Activated CD8-positive, alpha-beta memory T cell treated with anti-CD3 and anti-CD28 coated beads for 1 hour (primary cell): ENCODE measurements at places on chromosomes 4 and X.

- DNase-seq: no peak
Measured at GRCh38 chr4:92451782-92452181, 148.0 kb downstream of the GRID2 start.

DNA sequence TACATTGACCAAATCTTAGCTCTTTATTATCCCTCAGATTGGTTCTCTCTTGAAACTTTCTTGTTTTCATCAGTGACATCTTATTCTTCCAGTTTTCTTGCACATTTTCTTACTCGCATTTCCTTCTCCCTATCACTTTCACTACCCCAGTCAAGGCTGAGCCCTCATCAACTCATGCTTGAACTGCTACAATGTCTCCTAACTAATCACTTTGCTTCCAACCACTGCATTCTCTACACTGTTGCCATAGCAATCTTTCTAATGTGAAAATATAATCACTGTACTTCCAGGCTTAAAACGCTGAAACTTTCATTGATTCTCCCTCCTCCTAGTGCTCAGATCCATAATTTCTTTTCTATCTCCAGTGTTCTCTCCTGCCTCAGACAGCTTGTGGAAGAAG, 22.2 kb upstream of the LPAR4 start:
- no peak for DNase-seq

GRCh38 chr4:85544751-85545150, 69.8 kb downstream of the ARHGAP24 start:
- no peak for DNase-seq

DNA sequence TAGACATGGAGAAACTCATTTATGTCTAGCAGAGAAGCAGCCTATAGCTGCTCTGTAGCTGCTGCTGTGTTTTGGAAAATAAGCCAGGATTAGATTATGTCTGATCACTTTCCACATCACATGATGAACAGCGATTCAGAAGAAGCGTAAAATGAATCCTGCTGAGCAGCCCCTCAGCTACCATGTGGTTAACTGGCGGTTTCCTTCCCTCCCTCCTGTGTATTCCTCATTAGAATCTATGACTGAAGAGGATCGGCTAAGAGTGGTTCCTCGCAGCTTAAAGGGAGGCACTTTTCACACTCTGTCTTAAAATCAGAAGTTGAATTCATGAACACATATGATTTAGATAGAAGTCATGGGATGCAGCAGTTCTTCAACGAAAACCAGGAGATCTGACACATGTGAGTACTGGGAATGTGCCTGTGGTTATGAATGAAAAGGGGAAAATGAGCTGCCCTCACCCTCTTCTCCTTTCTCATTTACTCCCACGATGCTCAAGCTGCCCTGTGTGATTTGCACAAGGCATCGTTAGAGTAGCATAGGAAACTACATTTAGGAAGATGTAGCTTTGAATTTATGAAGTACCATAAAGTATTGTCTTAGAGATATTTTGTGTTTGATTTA, at the start of gene PPEF1:
Gene PPEF1, plus strand, starts transcription at position 220 of the 624 bp plus-strand sequence. Its CDS starts 136 bp downstream, at position 356.
- DNase-seq: no peak

GRCh38 chrX:139924696-139925095, 8.2 kb downstream of the ATP11C start:
- no peak for DNase-seq

DNA sequence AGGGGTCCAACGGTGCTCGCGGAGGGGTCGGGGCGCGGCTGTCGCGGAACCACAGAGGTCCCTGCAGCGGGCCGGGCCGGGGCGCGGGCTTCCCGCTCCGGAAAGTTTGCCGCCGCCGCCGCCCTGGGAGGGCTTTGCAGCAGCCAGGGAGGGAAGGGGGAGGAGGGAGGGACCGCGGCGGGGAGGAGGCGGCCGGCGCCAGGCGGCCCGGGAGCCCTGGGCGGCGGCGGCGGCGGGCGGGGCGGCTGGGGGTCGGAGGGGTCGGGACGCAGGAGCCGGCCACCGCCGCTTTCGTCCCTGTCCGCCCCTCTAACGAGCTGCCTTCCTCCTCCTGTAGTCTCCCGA, 375 bp downstream of the FGFR3 start:
- DNase-seq: no peak

DNA sequence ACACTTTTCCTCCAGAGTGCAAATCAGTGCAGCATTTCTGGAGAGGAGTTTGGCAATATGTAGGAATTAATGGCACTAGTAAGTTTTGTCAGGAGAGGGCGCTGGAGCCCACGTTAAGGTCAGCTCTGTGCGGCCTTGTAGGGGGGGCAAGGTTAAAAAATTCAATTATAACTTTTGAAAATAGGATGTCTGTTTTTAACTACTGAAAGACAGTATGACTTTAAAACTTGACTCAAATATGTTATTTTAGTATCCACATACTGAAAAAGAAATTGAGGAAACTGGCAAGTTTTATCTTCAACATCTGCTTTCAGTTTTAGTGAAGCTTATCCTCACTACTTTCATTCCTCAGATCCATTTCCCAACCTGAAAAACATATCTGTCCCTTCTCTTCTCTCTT, 30.9 kb upstream of the HSD17B13 start:
- peak; percentile 21 for DNase-seq

- no peak for DNase-seq
Measured at GRCh38 chr4:78061939-78062570, 4.9 kb downstream of the FRAS1 start.

DNA sequence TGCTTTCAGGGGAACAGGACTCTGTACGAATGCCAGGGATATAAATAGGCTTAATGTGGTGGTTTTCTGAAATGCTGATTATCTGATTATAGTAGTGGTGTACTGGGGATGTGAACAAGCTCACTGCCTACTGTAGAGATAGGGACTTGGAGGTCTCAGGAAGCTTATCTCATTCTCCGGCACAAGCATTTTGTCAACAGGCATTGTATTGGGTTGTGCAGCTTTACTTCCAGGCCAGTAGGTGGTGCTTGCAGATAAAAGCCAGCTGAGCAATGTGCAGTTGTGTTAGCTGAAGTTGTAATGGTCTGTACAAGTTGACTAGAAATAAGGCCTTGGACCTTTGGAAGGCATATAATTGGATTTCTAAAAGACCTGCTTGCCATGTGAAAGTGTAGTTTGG, 49.5 kb upstream of the TMLHE start:
- DNase-seq: no peak

DNA sequence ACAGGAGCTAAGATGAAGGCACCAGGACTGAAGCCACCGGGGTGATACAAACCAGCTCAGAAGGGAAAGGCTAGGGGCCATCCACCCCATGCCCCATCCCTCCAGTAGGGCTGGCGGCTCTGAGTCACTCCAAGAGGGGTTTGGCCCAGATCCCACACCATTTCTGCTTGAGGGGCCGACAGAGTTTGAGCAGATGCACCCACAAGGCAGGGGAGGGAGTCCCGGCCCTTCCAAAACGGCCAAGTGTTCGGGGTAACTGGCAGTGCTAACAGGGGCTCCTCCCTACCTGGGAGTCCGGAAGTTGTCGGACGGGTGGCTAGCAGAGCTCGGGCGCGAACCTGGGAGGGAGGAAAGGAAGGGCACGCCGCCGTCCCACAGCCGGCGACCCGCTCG, 412 bp downstream of the SLC10A3 start:
- no peak for DNase-seq

DNA sequence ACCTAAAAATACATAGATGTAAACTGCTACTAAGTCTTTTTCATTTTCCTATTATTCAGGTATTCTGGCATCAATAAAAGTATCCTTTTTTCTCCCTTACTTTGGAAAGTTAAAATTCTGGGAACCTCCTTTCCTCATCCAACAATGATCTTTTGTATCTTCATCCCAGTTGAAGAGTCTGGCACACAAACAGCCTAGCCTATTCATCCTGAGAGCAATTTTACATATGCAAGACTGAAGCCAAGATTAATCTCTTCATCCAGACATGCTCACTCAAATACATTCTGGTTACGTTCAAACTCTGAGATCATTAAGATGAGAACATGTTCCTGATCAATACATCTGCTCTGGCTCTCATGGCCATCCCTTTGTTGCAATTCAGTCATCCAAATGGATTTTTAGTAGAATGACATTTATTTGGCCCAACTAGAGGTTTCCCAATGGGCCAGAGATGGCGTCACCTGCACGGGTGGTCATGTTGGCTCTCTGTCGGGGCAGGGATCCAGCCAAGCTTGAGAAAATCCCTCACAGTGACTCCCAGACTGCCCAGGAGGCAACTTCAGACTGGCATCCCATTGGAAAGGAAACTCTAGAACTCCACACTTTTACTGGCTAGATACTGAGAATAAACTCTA, 135.3 kb upstream of the VCX2 start:
- DNase-seq: no peak

GRCh38 chr4:136918772-136919171, 613.5 kb downstream of the PCDH18 start:
- DNase-seq: no peak

DNA sequence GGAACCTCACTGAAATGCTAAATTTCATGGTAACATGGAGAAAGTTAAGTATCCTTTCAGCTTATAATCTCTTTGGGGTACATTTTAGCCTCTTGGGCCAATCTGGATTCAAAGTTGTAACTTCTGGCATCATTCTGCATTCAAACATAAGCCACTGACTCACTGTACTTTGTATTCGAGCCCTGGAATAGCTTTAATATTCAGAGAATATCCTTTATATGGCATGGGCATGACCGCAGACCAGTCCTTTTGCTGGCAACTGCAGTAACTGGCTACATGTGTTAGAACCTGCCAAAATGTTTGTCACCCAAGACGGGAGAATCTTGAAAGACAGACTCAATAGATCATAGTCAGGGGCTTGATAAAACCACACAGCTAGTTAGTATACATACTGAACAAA, 3.3 kb downstream of the GASK1B start:
- DNase-seq: no peak

GRCh38 chr4:175622887-175623286, 189.2 kb downstream of the GPM6A start:
- no peak for DNase-seq

DNA sequence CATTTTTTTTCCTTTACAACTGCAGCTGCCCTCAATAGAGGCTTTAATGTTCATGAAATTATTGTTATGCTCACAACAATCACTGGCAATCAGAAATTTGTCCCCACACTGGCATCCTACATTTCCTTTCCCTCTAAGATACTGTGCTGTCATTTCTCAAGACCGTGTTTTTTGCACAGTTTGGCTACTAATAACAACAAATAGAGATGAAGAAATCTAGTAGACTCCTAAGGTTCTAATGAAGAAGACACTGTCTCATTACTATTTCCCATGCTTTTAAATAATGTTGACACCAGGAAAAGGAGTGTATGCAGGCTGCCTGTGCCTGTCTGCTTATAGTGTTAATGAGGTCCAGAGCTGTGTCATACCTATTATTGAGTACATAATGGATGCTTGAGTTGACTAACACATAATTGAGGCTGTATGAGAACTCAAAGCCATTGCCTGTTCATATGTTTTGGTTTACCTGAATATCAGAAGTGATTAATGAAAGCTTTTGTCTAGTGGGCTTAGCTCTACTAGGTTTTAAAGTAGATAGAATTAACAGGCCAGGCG, 1.5 kb upstream of the EIF4E start:
- DNase-seq: no peak

DNA sequence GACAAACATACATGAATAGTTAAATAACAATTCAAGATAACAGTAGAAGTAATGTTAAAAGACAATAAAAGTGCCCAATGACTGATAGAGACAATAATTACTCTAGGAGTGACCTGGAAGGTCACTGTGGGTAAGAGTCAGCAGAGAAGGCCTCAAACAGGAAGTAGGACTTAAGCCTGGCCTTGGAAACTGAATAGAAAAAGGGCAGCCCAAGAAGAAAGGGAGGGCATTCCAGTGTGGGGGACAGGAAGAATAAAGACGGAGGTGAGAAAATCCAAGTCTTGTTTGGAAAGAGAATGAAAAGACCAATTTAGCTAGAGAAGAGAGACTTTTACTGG, 6.0 kb downstream of the P2RY4 start:
- DNase-seq: no peak

- no peak for DNase-seq
Measured at GRCh38 chrX:148372925-148373324, 127.5 kb upstream of the AFF2 start.

DNA sequence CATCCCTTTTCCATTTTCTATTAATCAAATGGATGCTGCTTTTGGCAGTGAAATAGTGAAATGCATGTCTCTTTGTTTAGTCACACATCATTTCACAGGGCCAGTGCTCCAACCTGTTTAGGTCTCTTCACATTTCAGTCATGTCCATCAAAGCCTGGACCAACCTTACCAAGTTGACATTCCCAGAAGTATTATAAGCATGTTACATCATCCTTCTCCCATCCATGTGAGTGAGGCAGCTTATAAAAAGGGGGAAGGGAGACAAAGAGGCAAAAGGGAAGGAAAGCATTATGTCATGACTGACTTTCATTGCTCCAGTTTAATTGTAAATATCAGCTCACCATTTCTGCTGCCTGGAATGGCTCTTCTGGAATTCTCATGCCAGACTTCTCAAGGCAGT, 94.4 kb downstream of the NWD2 start:
- no peak for DNase-seq

- no peak for DNase-seq
Measured at GRCh38 chr4:155787113-155787710, 28.4 kb downstream of the GUCY1B1 start.

DNA sequence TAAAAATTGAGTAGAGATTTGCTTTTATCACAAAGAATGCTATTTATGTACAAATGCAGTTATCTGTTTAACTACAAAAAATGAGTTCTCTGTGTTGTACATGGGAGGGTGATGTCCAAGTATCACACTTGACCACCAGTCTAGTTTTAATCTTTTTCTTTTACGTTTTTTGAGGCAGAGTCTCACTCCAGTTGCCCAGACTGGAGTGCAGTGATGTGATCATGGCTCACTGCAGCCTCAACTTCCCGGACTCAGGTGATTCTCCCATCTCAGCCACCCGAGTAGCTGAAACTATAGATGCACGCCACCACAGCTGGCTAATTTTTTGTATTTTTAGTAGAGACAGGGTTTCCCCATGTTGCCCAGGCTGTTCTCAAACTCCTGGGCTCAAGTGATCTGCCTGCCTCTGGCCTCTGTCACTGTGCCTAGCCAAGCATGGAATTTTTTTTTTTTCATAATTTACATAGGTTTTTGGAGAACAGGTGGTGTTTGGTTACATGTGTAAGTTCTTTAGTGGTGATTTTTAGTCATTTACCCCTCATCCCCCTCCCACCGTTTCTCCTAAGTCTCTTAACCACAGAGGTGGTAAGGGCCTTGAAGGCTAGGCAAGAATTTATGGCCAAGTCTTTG, 47.9 kb upstream of the RPA4 start:
- no peak for DNase-seq

GRCh38 chrX:3166670-3167455, 125.6 kb downstream of the ARSF start:
- no peak for DNase-seq
